ENCODE measurements at places on chromosomes 6 and 20.

GRCh38 chr6:163392533-163392932 is 22.0 kb upstream of the QKI start:
- DNase-seq = peak; percentile 47

DNA sequence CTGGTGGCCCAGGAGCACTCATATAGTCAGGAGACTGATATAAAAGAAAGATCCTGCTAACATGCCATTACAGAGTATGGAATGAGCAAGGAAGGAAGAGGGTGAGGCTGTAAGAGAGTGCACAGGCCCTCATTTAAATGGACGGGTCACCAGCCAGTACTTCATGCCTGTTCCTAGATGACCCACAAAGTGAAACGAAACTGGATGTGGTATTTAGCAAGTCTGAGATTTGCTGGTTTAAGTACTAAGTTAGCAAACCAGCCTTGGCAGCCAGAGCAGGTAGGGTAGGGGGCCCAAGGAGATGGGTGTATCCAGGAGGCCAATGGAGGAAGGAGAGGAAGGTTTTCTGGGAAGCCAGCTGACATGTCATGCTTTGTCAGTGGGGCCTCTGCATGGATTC is 15.9 kb downstream of the NT5E start:
- DNase-seq = no peak

GRCh38 chr6:135647521-135647920 is 150.0 kb upstream of the AHI1 start:
- DNase-seq = no peak

GRCh38 chr6:131890091-131890490 is 61.1 kb downstream of the CCN2 start:
- no peak for DNase-seq

DNA sequence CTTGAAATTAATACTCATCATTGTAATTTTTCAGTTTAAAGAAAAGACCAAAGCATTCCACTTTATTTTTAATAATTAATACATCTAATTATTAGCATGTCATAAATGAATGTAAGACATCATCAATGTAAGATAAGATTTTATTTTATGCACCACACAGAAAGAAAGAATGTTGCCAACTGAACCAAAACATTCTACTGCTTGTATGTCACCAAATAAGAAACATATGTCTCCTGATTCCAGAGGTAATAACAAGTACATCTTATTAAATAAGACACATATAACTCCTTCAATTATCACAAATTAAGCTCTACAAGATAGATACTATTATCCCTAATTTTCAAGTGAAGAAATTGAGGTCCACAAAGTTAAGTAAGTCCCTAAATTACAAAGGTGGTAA is 189.5 kb downstream of the GMDS start:
- DNase-seq = no peak

GRCh38 chr6:9398071-9398766 is 962.9 kb upstream of the SLC35B3 start:
- DNase-seq = no peak
